ENCODE measurements at places on chromosomes 2 and 18.

DNA sequence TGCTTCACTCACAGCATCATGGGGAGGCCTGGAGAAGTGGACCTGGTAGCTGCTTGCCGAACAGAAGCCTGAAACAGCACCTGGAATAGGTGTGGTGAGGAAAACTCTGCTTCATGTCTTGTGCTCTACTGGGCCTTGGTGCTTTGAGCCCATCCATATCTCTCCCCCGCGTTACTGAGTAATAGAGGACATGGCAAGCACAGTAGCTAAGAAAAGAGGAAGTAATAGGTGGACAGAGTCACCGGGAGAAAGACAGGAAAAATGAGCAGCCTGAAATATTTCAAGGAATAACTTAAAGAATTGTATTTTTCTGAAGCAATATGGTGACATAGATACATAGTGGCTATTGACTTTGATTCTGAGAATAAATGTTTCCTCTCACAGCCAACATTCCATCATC is 14.0 kb upstream of the HNMT start:
- DNase-seq, result no peak

- no peak for DNase-seq
Observed at GRCh38 chr2:108388045-108388444, 10.3 kb downstream of the SULT1C4 start.

DNA sequence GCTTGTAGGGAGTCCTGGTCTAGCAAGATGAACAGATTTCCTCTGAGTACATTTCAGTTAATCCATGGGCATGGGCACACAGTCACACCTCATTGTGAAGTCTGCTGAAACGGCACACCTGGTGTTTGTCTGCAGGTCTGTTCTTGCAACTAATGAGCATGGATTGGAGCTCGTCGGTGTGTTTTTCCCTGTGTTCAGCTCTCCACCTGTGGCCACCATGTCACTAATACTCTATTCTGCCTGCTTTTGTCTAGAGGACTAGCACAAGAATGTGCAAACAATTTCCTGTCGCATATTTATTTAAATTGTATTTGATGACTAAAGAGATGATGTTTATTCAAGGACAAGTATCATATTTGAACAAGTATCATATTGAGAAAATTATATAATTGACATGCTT is 24.5 kb upstream of the PPP4R1 start:
- DNase-seq, result no peak

DNA sequence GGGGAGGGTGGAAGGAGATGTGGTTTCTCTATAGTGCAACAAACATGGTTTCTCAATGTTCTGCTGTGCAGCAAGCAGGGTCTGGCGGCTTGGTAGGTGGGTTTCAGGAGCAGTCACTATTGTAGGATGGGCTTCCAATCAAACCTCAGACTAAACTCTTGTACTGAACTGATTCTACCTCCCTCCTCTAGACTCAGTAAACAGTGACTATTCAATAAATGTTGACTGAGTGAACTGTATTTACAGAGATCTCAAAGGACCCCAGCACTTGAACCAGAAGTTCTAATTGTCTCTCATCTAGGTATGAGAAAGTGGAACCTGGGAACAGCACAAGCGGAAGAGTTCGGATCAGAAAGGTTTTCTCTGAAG is 26.8 kb upstream of the CYP27A1 start:
- DNase-seq, result no peak

- no peak for DNase-seq
Observed at GRCh38 chr2:6181525-6181924, 489.3 kb downstream of the SOX11 start.

DNA sequence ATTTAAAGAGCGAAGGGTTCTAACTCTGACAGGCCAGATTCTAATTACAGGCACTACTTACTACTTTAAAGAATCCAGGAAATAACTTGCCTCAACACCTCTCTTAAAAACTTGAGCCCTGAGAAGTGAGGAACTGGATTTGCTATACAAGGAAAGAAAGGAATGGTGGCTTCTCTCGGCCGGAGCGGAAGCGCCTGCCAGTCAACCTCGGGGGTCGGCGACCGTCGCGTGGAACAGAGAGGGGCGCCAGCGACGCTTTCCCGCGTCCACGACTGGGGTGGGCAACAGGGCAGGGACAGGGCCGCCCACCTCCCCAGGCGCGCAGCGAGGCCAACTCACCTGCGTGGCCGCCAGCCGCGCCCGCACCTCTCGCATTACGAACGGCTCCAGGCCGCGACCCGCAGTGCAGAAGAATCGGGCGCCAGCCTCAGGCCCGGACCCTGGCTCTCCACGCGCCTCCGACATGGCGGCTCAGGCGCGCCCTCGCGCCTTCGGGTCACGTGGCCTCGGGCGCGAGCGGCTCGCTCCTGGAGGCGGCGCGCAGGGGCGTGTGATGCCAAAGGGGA is at the start of gene THUMPD2:
THUMPD2 (minus strand) TSS at position 484 of the 566 bp plus-strand sequence; CDS start at position 465, 19 bp downstream.
- DNase-seq, result peak; percentile 35

DNA sequence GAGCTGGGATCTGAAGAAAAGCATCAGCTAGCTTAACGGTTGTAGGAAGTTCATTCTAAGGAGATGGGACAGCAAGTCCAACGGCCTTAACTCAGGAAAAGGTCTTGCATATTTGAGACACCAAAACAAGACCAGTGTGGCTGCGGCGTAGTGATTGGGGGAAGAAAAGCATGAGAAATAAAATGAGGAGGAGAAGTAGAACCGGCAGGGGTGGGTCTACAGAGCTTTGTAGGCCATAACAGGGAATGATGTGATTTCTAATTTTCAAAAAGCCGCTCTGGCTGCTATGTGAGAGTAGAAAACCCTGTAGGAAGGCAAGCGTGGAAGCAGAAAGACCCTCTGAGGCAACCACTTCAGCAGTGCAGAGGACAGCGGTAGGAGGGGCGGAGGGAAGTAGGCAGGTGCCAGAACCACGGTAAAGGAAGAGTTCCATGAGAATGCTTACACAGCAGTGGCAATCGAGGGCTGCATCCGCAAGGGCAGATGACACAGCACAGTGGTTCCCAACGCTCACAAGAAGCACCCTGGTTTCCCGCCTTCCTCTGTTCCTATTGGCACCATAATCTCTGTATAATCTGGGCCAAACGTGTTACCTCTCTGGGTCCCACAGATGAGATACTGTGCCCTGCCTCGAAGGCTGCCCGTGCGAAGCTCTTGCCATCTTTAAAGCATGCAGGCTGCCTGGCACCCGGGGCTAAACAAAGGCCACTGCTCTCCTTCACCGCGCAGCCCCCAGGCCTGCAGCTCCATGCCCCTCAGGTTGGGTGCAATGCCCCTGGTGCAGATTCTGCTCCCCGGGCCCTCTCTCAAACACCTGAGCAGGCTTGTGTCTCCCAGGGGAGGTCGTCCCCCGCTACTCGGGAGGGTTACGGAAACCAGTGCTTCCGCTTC is 795 bp downstream of the ANKRD39 start:
- DNase-seq, result peak; percentile 13

GRCh38 chr2:237496428-237496827 is 9.4 kb downstream of the MLPH start:
- DNase-seq, result no peak
